ENCODE measurements at places on chromosomes 6 and 20. TPM values are rescaled to one million over a fixed set of nuclear protein-coding genes. Genes with fewer than 3 reads are reported as not detected.

The LRRC73 gene
- 0.60 TPM for total RNA-seq

The ALDH8A1 gene
- 0.09 TPM for total RNA-seq

The HACE1 gene
- 19.1 TPM for total RNA-seq

The PCNA gene
- total RNA-seq, result 132 TPM

The PLCB1 gene
- 24.9 TPM for total RNA-seq

The SEMG1 gene
- total RNA-seq, result not detected

The CDSN gene
- not detected for total RNA-seq

The RAB44 gene
- under 0.01 TPM for total RNA-seq

The ELOVL4 gene
- 7.3 TPM for total RNA-seq
